ENCODE measurements at places on chromosomes 3 and 15.

DNA sequence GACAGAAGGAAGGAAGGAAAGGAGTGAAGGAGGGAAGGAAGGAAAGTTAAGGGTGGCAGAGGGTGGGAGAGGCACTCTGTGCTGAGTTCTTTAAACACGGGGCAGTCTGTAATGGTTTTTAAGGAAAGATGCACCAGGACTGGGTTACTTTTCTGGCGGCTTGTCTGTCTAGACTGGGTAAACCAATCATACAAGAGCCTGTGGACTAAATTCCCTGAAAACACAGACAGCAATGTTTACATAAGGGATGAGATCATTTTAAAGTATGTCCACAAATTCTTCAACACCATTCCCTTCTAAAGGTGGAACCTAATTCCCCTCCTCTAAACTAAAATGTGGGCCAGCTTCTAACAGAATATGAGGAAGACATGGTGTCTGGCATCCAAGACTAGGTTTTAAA lies 235.5 kb upstream of the IGF1R start:
- DNase-seq: peak; percentile 10

DNA sequence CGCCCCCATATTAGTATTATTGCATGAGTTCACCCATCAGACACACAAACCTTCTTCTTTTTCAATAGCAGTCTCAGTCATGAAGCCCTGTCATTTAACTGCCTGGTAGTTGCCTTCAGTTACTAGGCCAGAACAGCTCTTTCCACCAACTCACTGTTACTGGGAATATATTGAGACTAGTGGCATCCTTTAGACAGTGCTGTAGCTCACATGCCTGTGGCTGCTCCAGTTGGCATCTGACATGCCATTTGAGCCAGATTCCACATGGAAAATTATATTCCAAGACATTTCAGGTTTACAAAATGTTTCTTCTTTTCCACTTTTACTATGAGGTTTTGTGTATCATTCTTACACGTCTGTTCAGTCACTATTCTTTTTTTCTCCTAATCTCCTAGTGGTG lies 146.1 kb downstream of the GHSR start:
- no peak for DNase-seq

DNA sequence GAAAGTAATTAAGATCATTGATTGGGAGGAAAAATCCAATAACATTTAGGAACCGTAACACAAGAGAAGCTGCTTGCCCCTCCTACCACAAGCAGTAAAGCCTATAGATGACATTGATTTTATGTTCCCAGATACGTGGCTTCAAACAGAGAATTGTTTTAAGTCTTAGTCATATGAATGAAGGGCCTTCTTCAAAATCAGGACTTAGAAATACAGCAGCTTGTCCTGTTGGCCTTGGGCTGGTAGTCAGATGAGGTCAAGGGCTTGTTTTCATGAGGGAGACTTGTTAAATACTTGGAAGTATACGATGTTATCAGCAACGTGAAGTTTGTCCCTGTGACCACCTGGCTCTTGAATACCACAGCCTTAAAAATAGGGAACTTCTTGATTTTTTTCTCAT lies 114.4 kb downstream of the VGLL4 start:
- no peak for DNase-seq

GRCh38 chr15:39108021-39108420 lies 472.9 kb upstream of the THBS1 start:
- DNase-seq: no peak

GRCh38 chr3:32685543-32686185 lies 676 bp downstream of the CNOT10 start:
- DNase-seq: peak; percentile 12

DNA sequence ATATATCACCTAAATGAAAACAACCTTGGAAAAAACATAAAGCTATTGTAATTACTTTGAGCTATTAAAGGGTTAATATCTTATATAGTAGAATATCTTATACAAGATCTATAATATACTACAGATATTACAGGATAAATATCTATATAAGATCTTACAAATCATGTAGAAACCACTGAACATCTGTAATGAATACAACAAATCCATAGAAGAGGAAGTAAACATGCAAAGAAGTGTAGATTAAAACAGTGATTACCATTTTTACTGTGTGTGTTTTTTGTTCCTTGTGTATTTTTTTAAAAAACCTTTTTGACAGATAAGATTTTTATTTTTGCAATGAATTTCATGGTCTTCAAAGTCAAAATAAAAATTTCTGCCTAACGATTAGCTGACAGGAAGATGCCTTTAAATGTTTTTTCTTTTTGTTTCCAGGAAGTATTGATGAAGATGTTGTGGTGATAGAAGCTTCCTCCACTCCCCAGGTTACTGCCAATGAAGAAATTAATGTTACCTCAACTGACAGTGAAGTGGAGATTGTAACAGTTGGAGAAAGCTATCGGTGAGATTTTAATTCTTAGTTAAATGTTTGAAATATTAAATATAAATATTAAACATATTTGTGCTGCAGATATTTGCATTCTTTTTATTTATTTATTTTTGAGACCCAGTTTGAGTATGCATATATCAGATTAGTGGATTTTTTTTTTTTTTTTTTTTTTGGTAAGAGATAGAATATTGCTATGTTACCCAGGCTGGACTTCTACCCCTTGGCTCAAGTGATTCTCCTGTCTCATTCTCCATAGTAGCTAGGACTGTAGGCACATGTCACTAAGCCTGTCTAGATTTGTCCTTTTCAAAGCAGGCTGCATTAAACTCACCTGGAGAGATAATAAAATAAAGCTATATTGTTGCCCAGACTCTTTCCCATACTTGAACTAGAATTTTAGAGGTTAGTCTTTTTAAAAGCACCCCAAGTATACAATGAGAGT lies 52.8 kb upstream of the CCNB2 start:
- DNase-seq: no peak

DNA sequence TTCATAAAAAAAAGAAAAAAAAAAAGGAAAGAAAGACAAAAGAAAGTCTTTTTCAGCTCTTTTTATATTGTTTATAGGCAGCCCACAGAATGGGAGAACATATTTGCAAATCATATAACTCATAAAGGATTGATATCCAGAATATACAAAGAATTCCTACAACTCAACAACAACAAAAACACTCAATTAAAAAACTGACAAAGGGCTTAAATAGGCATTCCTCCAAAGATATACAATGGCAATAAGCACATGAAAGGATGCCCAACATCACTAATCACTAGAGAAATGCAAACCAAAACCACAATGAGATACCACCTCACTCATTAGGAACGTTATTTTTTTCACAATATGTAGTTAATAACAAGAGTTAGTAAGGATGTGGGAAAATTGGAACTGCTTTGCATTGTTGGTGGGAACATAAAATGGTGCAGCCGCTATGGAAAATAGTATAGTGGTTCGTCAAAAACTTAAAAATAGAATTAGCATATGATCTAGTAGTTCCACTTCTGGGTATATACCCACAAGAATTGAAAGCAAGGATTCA lies 54.2 kb upstream of the CMTM8 start:
- DNase-seq: no peak

GRCh38 chr3:142468456-142468855 lies 20.6 kb upstream of the XRN1 start:
- DNase-seq: no peak

- DNase-seq: no peak
These were observed 211.4 kb upstream of the ROPN1 start for GRCh38 chr3:124203292-124203691.

DNA sequence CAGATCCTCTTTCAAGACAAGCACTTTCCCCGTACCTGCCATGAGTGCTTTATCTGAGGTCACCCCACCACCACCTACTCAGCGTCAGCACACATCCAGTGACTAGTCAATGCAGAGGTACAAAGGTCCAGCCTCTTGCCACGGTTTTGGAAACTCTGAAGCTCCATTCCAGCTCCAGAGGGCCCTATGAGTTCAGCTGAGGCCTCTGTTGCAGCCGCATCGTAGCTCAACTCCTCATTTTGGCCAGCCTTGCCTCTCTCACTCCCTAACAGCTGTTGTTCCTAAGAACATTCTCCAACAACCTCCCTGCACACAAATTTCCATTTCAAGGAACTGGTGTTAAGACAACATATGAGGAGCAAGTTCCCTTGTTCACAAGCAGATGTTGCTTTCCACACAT lies 405.1 kb upstream of the PROK2 start:
- DNase-seq: no peak

- no peak for DNase-seq
These were observed 78.8 kb downstream of the FBN1 start for GRCh38 chr15:48566668-48567067.

DNA sequence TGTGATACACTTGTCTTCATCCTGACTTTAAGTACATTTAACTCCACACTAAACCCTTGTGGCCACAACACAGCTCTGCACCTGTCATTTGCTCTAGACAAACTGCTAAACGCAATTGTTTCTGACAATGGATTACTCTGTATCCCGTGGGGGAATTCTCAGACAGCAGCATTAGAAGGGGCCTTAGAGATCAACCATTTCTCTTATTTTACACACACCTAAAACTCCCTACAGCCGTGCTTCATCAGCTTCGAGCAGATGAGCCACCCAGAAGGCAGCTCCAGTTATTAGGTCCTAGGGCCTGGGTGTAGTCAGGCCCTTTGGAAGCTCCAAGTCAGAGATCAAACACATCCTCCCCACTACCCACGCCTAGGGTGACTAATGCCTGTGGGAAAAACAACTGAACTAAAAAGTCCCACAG lies 1.3 kb upstream of the IL12A start:
- DNase-seq: peak; percentile 60

DNA sequence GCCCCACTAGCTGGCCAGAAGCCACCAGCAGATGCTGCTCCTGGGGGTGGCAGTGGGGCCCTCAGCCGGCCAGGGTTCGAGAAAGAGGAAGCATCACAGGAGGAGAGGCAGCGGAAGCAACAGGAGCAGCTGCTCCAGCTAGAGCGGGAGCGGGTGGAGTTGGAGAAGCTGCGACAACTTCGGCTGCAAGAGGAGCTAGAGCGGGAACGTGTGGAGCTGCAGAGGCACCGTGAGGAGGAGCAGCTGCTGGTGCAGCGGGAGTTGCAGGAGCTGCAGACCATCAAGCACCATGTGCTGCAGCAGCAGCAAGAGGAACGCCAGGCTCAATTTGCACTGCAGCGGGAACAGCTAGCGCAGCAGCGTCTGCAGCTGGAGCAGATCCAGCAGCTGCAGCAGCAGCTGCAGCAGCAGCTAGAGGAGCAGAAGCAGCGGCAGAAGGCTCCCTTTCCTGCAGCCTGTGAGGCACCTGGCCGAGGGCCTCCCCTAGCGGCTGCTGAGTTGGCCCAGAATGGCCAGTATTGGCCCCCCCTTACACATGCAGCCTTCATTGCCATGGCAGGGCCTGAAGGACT lies 17.5 kb upstream of the APEH start:
- no peak for DNase-seq

- no peak for DNase-seq
These were observed 54.3 kb downstream of the RAB7A start for GRCh38 chr3:128780101-128780837.

DNA sequence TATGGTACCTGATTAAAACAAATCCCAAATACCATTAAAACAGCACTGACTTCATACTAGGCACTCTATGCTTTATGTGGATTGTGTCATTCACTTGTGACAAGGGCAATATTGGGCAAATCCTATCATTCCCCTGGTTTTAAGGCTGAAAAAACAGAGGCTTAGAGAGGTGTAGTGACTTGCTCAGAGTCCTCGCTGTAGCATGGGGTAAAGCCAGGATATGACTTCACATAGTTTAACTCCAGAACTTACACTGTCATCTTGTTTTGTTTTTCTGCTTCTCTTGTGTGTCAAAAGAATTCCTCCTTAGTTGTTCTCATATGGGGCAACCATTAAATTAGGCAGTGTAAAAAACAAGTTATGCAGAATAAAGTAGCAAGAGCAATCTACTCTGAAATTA lies 40.3 kb upstream of the ICE2 start:
- no peak for DNase-seq

DNA sequence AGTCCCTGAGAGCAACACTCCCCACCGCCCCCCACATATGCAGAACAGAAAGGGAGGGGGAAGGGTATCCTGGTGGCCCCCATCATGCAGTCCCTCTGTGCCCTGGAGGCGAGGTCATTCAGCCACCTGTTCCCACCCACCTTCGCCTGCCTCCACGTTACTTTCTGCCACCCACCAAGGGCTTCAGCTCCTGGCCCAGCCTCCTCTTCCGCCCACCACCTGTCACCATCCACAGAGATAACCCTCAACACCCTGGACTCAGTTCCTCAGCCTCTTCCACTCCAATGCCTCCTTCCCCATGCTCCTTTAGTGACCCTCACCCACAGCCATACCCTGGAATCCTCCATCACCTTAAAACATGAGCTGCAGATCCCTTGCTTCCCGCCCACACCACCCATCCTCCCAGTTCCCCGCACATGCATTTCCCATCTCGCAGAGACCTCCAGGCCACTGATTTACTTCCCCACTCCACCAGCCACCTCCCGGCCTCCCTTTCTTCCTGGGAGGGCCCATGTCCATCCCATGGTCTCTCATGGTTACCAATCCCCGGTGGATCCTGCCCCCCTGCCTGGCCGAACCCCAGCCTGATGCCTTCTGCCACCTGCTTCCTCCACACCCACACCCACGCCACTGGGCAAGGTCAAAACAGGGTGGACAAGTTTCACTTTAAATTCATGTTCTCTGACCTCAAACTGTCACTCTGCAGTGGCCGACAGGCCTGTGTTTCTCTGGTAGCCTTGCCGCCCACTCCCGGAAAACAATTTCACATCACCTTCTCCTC lies 18.2 kb downstream of the HOMER2 start:
- DNase-seq: no peak

All from PC-3 (cell line).